Epithelial cell of proximal tubule (primary cell): ENCODE measurements at places on chromosomes 12 and 14. TPM values are rescaled to one million over a fixed set of nuclear protein-coding genes. Genes with fewer than 3 reads are reported as not detected.

- no peak for DNase-seq
Measured at GRCh38 chr12:113314121-113314529, 20.8 kb downstream of the SLC8B1 start.

DNA sequence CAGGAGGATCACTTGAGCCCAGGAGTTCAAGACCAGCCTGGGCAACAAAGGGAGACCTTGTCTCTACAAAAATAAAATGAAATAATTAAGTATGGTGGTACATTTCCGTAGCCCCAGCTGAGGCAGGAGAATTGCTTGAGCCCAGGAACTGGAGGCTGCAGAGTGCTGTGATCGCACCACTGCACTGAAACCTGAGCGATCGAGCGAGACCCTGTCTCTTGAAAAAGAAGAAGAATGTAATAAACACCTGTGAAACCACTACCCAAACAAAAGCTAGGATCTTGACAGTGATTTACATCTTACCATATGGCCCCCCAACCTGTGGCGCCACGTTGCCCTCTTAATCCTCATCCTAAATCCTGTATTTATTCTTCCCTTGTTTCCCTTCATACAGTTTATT is 5.7 kb upstream of the DTX1 start:
- DNase-seq = no peak

Gene ADAMTS20
- under 0.01 and 0.06 TPM in 2 replicates for total RNA-seq

DNA sequence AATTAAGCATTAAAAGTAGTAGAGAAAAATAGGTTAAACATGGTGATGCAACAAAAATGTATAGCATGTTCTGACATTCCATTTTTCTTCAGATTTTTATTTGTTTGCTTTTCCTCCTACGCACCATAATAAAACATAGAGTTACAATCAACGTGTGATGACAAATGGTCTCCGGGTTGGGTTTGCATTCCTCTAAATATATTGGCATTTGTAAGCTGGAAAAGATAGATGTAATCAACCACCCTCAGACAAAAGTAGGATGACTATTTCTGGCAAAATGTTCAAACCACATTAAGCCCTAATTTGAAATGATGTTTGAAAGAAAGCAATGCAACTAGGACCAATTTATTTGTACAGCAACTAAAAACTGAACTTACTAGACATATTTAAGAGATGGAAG is 58.4 kb downstream of the SLC25A21 start:
- no peak for DNase-seq

DNA sequence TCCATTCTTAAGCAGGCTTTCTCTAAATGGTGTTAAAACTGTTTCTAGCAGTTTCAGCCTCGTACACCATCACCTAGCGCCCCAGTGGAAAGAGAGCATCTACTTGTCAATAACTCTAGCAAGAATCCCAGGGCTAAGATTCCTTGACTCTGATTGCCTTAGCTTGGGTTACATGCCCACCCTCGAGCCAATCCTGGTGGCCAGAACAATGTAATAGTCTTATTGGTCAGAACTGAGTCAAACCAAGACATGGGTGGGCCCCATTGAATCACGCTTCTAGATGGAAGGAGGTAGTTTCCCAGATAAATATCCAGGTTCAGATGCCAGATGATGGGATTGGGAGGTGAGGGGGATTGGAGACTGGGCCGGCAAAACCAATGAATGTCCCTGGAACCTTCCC is 55.9 kb upstream of the MED13L start:
- no peak for DNase-seq

- DNase-seq = no peak
Measured at GRCh38 chr12:49891476-49891875, 12.2 kb downstream of the FAIM2 start.

Gene UNC79
- 0.29 TPM in 1 of 2 replicates, not detected in the other for total RNA-seq

GRCh38 chr12:51359851-51360250 is 13.4 kb upstream of the CELA1 start:
- no peak for DNase-seq

Gene SLC6A15
- 1.4 and 2.3 TPM in 2 replicates for total RNA-seq

Gene ANP32D
- not detected in 2 replicates for total RNA-seq

Gene HNF1A
- total RNA-seq = 0.17 and 0.36 TPM in 2 replicates

DNA sequence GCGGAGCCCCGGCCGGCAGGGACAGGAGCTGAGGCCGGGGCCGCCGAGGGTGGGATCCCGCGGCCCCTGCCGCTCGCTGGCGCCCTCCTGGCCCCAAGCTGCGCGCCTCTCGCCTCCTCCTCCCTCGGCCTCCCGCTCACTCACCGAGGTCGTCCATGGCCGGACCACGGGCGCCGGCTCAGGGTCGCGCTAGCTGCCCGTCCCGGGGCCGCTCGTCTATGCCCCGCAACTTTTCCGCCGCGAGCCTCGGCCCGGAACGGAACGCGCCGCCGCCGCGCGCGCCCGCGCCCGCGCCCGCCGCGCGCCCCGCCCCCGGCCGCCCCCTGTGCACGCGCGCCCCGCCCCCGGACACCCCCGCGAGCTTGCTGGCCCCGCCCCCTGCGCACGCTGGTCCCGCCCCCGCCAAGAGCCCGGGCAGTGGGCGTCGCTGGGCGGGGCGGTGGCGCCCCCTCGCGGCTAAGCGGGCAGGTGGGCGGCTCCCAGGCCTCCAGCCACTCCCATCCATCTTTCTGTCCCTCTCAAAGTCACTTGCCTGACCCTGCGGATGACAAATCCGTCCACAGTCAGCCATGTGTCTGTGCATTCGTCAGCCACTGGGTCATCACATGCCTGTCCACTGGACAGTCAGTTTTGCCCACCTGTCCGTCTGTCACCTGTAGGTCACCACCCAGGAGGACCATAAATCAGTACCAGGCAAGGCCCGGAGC is at the start of gene PXN:
TSS of gene PXN (minus strand) at position 258 of the 707 bp plus-strand sequence. CDS start at position 157, 101 bp downstream.
- no peak for DNase-seq

GRCh38 chr14:64891839-64892375 is 12.2 kb upstream of the SPTB start:
- DNase-seq = peak; percentile 20
